ENCODE measurements at places on chromosomes 6 and 20.

- H3K36me3 ChIP-seq = no peaks in the 10 kb centered on the region
- H3K27ac ChIP-seq = no peak overlapping the region
- H3K27me3 ChIP-seq = no peaks in the 10 kb centered on the region
- no peak overlapping the region for H3K4me3 ChIP-seq
Observed at GRCh38 chr20:51064137-51064536, 41.2 kb upstream of the KCNG1 start.

DNA sequence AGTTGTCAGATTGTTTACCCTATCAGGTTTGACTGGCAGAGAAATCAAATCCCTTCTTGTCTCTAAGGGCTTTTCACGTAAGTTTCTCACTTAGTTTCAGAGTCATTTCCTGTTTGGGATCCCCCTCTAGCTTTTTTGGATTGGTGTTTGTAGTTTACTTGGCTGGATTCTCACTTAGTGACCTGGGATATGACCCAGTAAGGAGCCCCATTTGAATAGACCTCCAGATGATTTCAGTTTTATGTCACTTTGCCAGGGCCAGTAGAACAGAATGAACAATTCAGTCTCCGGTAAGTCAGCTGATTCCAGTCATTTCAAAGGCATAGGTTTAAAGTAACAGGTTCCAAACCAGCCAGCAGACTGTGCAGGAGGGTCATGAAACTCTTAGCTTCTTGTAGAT, 8.2 kb downstream of the FAM135A start:
- no peak for DNase-seq
- no peaks in the 10 kb centered on the region for H3K4me1 ChIP-seq
- no peaks in the 10 kb centered on the region for H3K27me3 ChIP-seq
- H3K36me3 ChIP-seq = no peaks in the 10 kb centered on the region

DNA sequence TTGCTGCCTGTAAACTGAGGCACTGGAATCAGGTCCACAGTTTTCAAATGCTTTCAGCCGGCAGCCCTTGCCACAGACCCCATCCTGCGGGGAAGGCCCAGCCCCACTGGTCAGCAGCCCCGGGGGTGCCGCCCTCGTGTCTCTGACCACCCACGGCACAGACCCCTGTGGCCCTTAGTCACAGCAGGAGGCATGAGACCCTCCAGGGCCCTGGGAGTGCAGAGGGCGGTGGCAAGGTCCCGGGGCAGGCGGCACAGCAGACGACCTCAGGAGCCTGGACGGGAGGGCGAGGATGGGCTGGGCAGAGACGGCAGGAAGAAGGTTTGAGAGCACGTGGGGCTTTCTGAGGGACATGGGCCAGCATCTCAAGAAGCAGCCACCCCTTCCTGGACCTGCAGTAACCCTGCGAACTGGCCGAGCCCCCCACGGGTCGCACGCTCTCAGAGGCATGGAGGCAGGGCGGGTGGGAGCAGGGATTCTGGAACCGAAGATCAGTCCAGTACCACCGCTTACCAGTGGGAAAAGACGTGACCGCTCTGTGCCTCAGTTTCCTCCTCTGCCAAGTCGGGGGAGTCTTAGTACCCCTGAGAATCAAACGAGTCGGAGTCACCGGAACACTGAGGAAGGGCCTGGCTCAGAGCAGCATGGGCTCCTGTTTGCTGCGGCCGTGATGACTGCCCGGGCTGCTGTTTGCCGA, 140.7 kb downstream of the TAF4 start:
- no peaks in the 10 kb centered on the region for H3K4me1 ChIP-seq
- no peaks in the 10 kb centered on the region for H3K27me3 ChIP-seq
- H3K27ac ChIP-seq = no peak overlapping the region

DNA sequence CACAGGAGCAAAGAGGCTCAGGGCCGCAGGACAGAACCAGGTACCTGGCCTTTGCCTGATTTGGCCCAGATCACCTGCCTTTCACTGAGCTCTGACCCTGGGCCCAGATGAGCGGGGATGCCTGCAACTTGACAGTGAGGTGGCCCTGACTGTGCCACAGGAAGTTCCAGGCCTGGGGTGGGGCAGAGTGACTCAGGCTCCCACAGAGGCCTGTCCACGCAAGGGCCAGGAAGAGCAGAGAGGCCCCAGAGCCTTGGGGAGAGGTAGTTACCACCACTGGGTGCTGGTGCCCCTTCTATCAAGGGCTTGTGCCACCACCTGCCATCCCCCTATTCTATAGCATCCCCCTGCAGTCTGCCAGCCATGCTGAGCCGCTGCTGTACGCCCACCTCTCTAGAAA, 4.1 kb upstream of the NOL4L start:
- peaks cover 5% of the 10 kb centered on the region for H3K4me1 ChIP-seq
- no peaks in the 10 kb centered on the region for H3K27me3 ChIP-seq
- no peak for DNase-seq
- H3K36me3 ChIP-seq = no peaks in the 10 kb centered on the region
- no peak overlapping the region for H3K27ac ChIP-seq

Data from thoracic aorta (tissue), 2 donors.